ENCODE measurements at places on chromosomes 12 and 14.
A peak's percentile ranks its signal among the peaks of the same experiment; 100 is the strongest.

GRCh38 chr12:21580748-21581516, 23.7 kb downstream of the GYS2 start:
- no peak for DNase-seq
- no peaks in the 10 kb centered on the region for H3K4me1 ChIP-seq
- H3K4me3 ChIP-seq: no peak overlapping the region
- no peak overlapping the region for H3K27ac ChIP-seq
- H3K27me3 ChIP-seq: peaks cover 38% of the 10 kb centered on the region

- no peak overlapping the region for H3K27ac ChIP-seq
- H3K36me3 ChIP-seq: no peaks in the 10 kb centered on the region
- DNase-seq: no peak
- no peaks in the 10 kb centered on the region for H3K4me1 ChIP-seq
These were observed 134.4 kb downstream of the DACT1 start for GRCh38 chr14:58772116-58772515.

DNA sequence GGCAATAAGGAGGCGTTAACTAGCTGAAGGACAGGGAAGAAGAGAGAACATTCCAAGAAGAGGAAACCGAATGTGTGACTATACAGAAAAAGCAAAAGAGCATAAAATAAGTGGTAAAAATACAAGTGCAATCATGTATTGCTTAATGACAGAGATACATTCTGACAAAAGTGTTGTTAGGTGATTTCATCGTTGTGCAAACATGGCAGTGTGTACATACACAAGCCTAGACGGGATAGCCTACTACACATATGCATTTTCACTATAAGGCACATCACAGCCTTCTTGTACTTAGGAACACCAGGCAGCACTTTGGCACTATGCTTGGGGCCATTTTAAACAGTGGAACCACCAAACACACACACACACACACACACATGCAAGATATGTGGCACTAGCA, 299.3 kb downstream of the BCAT1 start:
- no peak for DNase-seq
- H3K27ac ChIP-seq: no peak overlapping the region
- H3K27me3 ChIP-seq: no peaks in the 10 kb centered on the region
- peaks cover 5% of the 10 kb centered on the region for H3K4me1 ChIP-seq

DNA sequence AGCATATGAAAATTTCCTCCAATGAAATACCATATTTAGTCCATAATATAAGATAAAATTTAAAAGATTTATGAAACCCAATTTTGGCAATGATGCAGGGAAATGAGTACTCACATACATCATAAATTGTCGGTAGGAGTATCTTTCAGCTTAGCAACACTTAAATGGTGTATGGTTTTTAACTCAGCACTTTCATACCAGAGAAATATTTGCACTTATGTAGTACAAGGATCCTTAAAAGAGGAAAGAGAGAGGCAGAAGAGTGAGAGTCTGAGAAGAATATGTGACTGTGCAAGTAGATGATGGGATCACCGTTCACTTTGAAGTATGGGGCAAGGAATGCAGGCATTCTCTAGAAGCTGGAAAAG, 379.3 kb upstream of the DCN start:
- peaks cover 18% of the 10 kb centered on the region for H3K27me3 ChIP-seq
- H3K36me3 ChIP-seq: peaks cover 15% of the 10 kb centered on the region
- DNase-seq: no peak
- no peak overlapping the region for H3K27ac ChIP-seq
- no peak overlapping the region for H3K4me3 ChIP-seq
- peaks cover 10% of the 10 kb centered on the region for H3K4me1 ChIP-seq

DNA sequence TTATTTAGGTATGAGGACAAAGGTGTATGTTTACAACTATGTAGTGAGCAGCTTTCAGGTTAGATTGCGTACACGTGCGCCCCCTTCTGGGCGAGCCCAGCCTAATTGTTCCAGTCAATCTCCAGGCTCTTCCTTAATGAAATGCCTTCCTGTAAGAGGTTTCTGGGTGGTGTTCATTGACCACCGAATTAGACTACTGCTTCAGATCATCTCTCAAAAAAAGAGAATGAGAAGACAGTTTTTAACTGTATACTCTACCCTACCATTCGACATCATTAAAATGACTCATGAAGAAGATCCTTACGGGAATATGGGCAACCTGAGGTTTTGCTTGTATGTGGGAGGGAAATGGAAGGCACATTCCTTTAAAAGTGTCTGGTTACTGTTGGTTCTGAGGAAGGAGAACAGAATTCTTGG, 2.1 kb downstream of the LUM start:
- no peaks in the 10 kb centered on the region for H3K4me1 ChIP-seq
- H3K27me3 ChIP-seq: no peaks in the 10 kb centered on the region
- H3K4me3 ChIP-seq: no peak overlapping the region
- peak; percentile 61 for DNase-seq
- no peak overlapping the region for H3K27ac ChIP-seq

GRCh38 chr12:43858991-43859390, 23.1 kb downstream of the TMEM117 start:
- H3K36me3 ChIP-seq: peaks cover 4% of the 10 kb centered on the region
- H3K27me3 ChIP-seq: no peaks in the 10 kb centered on the region
- H3K4me1 ChIP-seq: peaks cover 4% of the 10 kb centered on the region
- DNase-seq: no peak
- H3K4me3 ChIP-seq: no peak overlapping the region
- no peak overlapping the region for H3K27ac ChIP-seq

All from natural killer cell treated with Interleukin-12 subunit alpha and Interleukin-12 subunit beta and Interleukin-15 and Interleukin-18, amount 100 ng/mL, for 72 hours (primary cell).